ENCODE measurements at places on chromosomes 3 and 15. TPM values are rescaled to one million over a fixed set of nuclear protein-coding genes. Genes with fewer than 3 reads are reported as not detected.

TMEM158 gene
- total RNA-seq, result 4.1 TPM

GRIP2 gene
- 1.6 TPM for total RNA-seq

DALRD3 gene
- total RNA-seq, result 25.4 TPM

COMMD4 gene
- 54.7 TPM for total RNA-seq

UMPS gene
- 19.2 TPM for total RNA-seq

TEX55 gene
- total RNA-seq, result not detected

JMJD7 gene
- total RNA-seq, result 12.8 TPM

TMEM108 gene
- total RNA-seq, result 4.4 TPM

PRR20G gene
- total RNA-seq, result not detected

ARRDC4 gene
- 49.5 TPM for total RNA-seq

HIGD2B gene
- total RNA-seq, result not detected

ACSBG1 gene
- total RNA-seq, result 1.7 TPM

SCG5 gene
- 0.87 TPM for total RNA-seq

FRMD4B gene
- 19.5 TPM for total RNA-seq

ASB7 gene
- 10.2 TPM for total RNA-seq

COL8A1 gene
- total RNA-seq, result 136 TPM

ATP2C1 gene
- total RNA-seq, result 56.6 TPM

SLC12A6 gene
- 12.0 TPM for total RNA-seq

PLA2G4F gene
- total RNA-seq, result not detected

FBLN2 gene
- 131 TPM for total RNA-seq

UBL7 gene
- total RNA-seq, result 53.9 TPM

HES1 gene
- total RNA-seq, result 31.5 TPM

PHLDB2 gene
- 81.6 TPM for total RNA-seq

CCDC54 gene
- total RNA-seq, result not detected

PLSCR2 gene
- not detected for total RNA-seq

SERPINI2 gene
- not detected for total RNA-seq

TTLL13 gene
- total RNA-seq, result 0.54 TPM

MYRIP gene
- 6.4 TPM for total RNA-seq

GOLGA8M gene
- total RNA-seq, result 0.94 TPM

CGNL1 gene
- 36.4 TPM for total RNA-seq

SLC38A3 gene
- total RNA-seq, result not detected

Measured in gastroesophageal sphincter (tissue), 4 donors.